ENCODE measurements at places on chromosomes 1 and 21.

DNA sequence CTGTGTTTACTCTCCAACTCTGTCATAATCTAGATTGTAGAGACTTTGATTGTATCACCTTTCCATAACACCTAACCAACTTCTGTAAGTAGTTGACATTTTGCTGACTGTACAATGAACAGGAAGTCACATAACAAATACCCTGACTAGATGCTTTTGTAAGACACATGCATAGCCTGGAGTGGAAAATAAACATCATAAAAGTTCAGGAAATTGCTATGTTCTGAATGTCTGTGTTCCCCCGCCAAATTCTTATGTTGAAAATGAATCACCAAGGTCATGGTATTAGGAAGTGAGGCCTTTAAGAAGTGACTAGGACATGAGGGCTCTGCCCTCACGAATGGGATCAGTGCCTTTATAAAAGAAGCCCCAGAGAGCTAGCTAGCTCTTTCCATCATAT lies 40.4 kb upstream of the ZSWIM5 start:
- no peak for DNase-seq

GRCh38 chr1:45470306-45470798 lies 20.6 kb downstream of the TESK2 start:
- DNase-seq: no peak

DNA sequence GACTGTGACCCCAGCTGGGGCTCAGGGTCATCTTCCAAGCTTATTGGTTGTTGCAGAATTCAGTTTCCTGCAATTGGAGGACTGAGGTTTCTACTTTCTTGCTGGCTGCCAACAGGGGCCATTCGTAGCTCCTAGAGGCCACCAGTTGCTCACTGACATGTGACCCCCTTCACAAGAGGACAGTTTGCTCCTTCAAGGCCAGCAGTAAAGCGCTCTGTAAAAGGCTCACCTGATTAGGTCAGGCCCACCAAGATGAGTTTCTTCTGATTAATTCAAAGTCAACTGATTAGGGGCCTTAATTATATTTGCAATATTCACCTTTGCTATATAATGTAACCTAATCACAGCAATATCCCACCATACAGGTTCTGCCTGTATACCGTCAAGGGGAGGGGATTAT lies 68.9 kb downstream of the SLC9A1 start:
- no peak for DNase-seq

- DNase-seq: peak; percentile 56
Measured at GRCh38 chr1:174989536-174990220, 10.1 kb upstream of the CACYBP start.

- peak; percentile 40 for DNase-seq
Measured at GRCh38 chr1:173413271-173413707, 63.8 kb upstream of the PRDX6 start.

GRCh38 chr21:27572696-27573095 lies 605.8 kb upstream of the ADAMTS5 start:
- no peak for DNase-seq

GRCh38 chr1:200206340-200206739 lies 178.8 kb downstream of the NR5A2 start:
- DNase-seq: no peak

GRCh38 chr1:183124259-183124658 lies 61.8 kb upstream of the LAMC2 start:
- no peak for DNase-seq

DNA sequence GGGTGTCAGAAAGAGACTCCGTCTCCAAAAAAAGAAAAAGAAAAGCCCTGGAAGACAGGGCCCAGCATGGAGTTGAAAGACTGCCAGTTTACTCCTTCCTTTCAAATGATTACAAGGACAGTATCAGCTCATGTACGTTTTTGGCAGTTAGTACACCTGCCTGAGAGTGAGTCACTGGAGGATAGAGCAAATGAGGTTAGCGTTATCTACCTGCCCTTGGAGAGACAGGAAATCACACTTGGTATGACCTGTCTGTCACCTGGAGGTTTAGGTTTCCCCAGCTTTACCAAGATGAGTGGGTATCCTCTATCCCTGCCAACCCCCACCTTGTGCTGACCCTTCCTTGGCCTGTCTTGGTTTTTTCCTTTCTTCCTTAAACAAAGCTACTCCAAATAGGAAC lies 96.8 kb upstream of the BMP8A start:
- no peak for DNase-seq
